ENCODE measurements at places on chromosomes 13 and 19. TPM values are rescaled to one million over a fixed set of nuclear protein-coding genes. Genes with fewer than 3 reads are reported as not detected.

GRCh38 chr19:6359568-6360341, 1.6 kb upstream of the CLPP start:
- DNase-seq = no peak
- peaks cover 14% of the 10 kb centered on the region for H3K4me1 ChIP-seq
- peak overlapping the region; percentile 63 for H3K4me3 ChIP-seq
- peaks cover 5% of the 10 kb centered on the region for H3K36me3 ChIP-seq
- H3K27ac ChIP-seq = no peak overlapping the region

GRCh38 chr13:112668924-112669323, 20.9 kb upstream of the ATP11A start:
- H3K27ac ChIP-seq = no peak overlapping the region
- H3K36me3 ChIP-seq = no peaks in the 10 kb centered on the region
- peaks cover 11% of the 10 kb centered on the region for H3K4me1 ChIP-seq
- no peak for DNase-seq
- H3K27me3 ChIP-seq = peaks cover 9% of the 10 kb centered on the region

- no peak for DNase-seq
- no peak overlapping the region for H3K4me3 ChIP-seq
- H3K27me3 ChIP-seq = no peaks in the 10 kb centered on the region
- peaks cover 3% of the 10 kb centered on the region for H3K4me1 ChIP-seq
- H3K36me3 ChIP-seq = peaks cover 2% of the 10 kb centered on the region
- no peak overlapping the region for H3K27ac ChIP-seq
These were observed 8.9 kb downstream of the ZNF541 start for GRCh38 chr19:47564081-47564480.

- H3K4me3 ChIP-seq = no peak overlapping the region
- H3K27ac ChIP-seq = no peak overlapping the region
- no peaks in the 10 kb centered on the region for H3K36me3 ChIP-seq
- peaks cover 3% of the 10 kb centered on the region for H3K4me1 ChIP-seq
- no peak for DNase-seq
These were observed 688.6 kb upstream of the SLITRK1 start for GRCh38 chr13:84570831-84571230.

DNA sequence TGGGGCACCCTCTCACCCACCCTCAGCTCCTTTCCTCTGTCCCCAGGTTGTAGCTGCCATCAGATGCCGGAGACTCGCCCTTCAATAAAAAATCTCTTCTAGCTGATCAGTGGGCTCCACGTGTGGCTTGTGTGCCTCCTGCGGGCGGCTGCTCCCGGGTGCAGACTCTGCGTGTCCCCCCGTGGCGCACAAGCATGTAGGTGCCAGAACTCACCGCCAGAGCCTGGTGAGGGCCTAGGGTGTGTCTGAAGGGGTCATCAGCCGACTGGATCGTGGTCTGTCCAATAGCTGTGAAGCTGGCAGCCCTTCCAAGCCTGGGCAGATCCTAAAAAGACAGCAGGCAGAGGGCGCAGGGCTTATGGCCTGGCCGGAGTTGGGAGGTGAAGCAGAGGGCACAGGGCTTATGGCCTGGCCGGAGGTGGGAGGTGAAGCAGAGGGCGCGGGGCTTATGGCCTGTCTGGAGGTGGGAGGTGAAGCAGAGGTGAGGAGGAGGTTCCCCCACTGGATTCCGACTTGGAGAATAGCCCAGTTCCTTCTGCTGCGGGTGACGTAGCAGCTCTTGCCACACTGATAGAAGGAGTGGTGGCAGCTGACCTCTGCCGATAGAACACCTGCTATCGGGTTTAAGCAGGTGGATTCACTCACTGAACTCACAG, 11.7 kb downstream of the NOP53 start:
- H3K36me3 ChIP-seq = peaks cover 11% of the 10 kb centered on the region
- peak overlapping the region; percentile 80 for H3K27ac ChIP-seq
- DNase-seq = no peak
- peaks cover 7% of the 10 kb centered on the region for H3K4me1 ChIP-seq
- H3K4me3 ChIP-seq = peak overlapping the region; percentile 31
- no peaks in the 10 kb centered on the region for H3K27me3 ChIP-seq

- peaks cover 10% of the 10 kb centered on the region for H3K4me1 ChIP-seq
- no peaks in the 10 kb centered on the region for H3K27me3 ChIP-seq
- DNase-seq = peak; percentile 76
- no peak overlapping the region for H3K4me3 ChIP-seq
These were observed 7.4 kb downstream of the ETHE1 start for GRCh38 chr19:43519436-43520088.

GRCh38 chr13:97648171-97648880, 214.4 kb downstream of the RAP2A start:
- no peak overlapping the region for H3K4me3 ChIP-seq
- no peak for DNase-seq
- no peaks in the 10 kb centered on the region for H3K36me3 ChIP-seq
- no peak overlapping the region for H3K27ac ChIP-seq

Gene NAPSA
- total RNA-seq = 0.99 TPM

GRCh38 chr19:38989066-38989605, 13.6 kb upstream of the FBXO17 start:
- H3K4me1 ChIP-seq = no peaks in the 10 kb centered on the region
- H3K27ac ChIP-seq = no peak overlapping the region
- DNase-seq = no peak
- no peak overlapping the region for H3K4me3 ChIP-seq
- H3K27me3 ChIP-seq = peaks cover 34% of the 10 kb centered on the region

DNA sequence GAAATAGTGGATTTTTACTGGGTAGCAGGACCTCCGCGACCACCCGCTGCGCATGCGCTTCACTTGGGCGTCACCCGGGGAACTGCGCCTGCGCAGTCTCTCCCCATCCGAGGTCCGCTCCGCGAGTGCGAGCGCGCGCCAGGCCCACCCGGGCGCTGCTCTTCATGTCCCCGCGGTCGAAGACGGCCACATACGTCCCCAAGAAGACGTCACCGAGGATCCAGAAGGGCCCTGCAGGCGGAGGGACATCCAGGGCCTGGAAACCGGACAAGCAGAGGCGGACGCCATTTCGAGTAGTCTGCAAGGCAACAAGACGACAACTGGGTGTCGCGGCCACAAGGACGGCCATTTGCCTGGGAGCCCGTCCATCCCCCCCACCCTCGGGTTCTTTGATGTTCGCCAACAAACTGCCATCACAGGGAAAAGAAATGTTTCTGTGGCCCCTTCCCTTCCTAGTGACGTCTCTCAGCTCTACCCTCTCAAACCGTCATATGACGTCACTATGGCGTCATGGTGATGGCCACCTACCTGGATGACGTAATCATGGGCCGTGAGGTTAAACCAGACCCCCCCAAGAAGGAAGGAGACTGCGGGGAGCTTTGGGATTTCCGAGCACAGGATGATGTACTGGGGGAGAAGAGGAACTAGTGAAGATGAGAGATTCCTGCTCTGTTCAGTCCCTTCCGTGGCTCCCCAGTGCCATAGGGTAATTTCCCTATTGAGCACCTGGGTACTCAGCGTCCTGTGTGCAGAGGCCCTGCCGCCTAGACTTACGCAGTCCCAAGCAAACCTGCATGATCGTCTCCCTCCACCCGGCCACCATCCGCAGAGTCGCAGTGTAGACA, 6.7 kb downstream of the NAPSA start:
- H3K36me3 ChIP-seq = no peaks in the 10 kb centered on the region
- no peaks in the 10 kb centered on the region for H3K27me3 ChIP-seq
- peak overlapping the region; percentile 92 for H3K4me3 ChIP-seq
- H3K27ac ChIP-seq = peak overlapping the region; percentile 95
- peaks cover 26% of the 10 kb centered on the region for H3K4me1 ChIP-seq
- peak; percentile 70 for DNase-seq

DNA sequence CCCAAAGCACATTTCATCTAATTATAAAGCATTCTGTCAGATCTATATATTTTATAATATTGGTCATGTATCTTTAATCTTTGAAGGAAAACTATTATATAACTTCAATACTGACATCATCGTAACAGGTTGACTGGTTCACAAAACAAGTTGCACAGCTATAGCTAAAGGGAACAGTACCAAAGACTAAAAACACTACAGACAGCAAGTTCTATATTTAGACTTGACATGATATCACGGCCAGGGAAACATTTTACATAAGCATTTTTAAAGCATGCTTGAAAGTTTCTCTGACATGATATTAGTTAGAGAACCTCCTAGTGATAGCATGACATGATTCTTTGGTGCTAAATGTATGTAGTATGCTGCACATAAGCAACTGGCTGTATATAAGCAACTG, 182.5 kb downstream of the NDFIP2 start:
- no peaks in the 10 kb centered on the region for H3K4me1 ChIP-seq
- no peaks in the 10 kb centered on the region for H3K36me3 ChIP-seq
- H3K27me3 ChIP-seq = peaks cover 17% of the 10 kb centered on the region
- no peak for DNase-seq
- no peak overlapping the region for H3K4me3 ChIP-seq

GRCh38 chr19:23343434-23344010, 51.7 kb downstream of the ZNF91 start:
- H3K4me1 ChIP-seq = no peaks in the 10 kb centered on the region
- DNase-seq = no peak
- no peaks in the 10 kb centered on the region for H3K27me3 ChIP-seq
- H3K4me3 ChIP-seq = no peak overlapping the region
- peaks cover 11% of the 10 kb centered on the region for H3K36me3 ChIP-seq

Gene GPR108
- total RNA-seq = 55.5 TPM

- DNase-seq = no peak
- H3K27ac ChIP-seq = peak overlapping the region; percentile 32
- peaks cover 2% of the 10 kb centered on the region for H3K36me3 ChIP-seq
- no peaks in the 10 kb centered on the region for H3K27me3 ChIP-seq
- peaks cover 38% of the 10 kb centered on the region for H3K4me1 ChIP-seq
These were observed 25.6 kb downstream of the MLLT1 start for GRCh38 chr19:6253954-6254733.

DNA sequence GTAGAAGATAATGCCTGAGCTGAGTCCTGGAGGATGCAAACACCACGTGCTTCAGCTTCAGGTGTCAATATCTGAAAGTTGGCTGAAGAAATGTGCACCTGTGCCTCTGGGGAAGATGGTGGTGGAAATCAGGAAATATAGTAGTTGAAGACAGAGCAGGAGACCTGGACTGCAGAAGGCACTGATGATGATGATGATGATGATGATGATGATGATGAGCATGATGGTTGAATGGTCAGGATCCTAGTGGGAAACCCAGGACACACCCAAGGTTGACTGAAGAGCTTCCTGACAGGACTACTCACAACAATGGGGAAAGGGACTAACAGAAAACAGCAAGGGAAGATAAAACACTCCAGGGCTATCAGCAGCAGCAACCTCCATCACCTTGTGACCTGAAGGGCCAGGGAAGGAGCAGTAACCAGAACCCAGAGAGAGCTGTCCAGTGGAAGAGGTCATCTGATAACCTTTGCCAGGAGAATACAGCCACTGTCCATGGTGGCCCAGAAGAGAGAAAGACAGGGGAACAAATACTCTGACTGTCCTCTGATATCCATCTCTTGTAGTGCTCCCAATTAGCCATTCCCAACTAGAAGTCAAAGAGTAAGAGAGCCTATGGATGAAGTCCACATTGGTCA, 170.3 kb downstream of the TSHZ3 start:
- no peak overlapping the region for H3K4me3 ChIP-seq
- H3K27ac ChIP-seq = no peak overlapping the region
- no peaks in the 10 kb centered on the region for H3K4me1 ChIP-seq
- no peaks in the 10 kb centered on the region for H3K36me3 ChIP-seq

Gene EBI3
- not detected for total RNA-seq

DNA sequence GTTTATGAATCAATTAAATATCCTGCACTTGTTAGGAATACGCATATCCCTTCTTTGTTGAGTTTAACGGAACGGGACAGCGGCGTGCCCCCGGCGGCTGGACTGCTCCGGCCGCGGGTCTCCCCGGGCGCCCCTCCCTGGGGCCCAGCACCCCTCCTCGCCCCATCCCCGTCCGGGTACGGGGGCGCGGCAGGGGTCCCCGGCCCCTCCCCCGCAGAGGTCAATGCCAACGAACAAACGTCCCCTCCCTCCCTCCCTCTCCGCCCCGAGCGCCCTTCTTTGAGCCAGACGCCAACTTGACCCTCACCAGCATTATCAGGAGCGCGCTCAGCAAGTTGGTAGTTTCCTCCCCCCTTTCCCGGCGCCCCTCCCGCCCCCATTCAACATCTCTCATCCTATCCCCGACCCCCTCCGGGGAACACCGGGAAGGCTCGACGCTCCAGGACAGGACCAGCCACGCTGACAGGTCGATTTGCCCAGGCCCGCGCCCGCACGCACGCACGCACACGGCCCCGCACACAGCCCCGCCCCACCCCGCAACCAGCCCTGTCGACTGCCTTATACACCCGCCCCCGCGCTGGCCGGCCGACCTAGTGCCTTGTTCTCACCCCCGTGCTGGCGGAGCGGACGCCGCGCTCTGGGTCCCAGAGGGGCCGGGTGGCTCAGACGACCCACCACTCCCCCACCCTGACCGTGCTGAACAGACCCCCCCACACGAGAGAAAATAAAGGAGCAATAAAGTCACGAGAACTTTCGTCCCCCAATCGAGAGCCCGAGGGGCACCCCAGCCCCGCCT, 5.0 kb downstream of the LYL1 start:
- no peak for DNase-seq
- peaks cover 7% of the 10 kb centered on the region for H3K27me3 ChIP-seq
- H3K27ac ChIP-seq = no peak overlapping the region
- H3K4me1 ChIP-seq = peaks cover 44% of the 10 kb centered on the region
- peak overlapping the region; percentile 93 for H3K4me3 ChIP-seq

- peaks cover 69% of the 10 kb centered on the region for H3K27me3 ChIP-seq
- H3K36me3 ChIP-seq = peaks cover 16% of the 10 kb centered on the region
- H3K4me3 ChIP-seq = peak overlapping the region; percentile 41
These were observed 143.9 kb upstream of the ZNF536 start for GRCh38 chr19:30228113-30228834.

GRCh38 chr19:36709423-36709822, 22.0 kb downstream of the ZNF567 start:
- DNase-seq = no peak
- H3K27ac ChIP-seq = no peak overlapping the region
- H3K27me3 ChIP-seq = no peaks in the 10 kb centered on the region
- no peaks in the 10 kb centered on the region for H3K4me1 ChIP-seq
- H3K36me3 ChIP-seq = peaks cover 10% of the 10 kb centered on the region

Gene SOX1
- not detected for total RNA-seq

Gene FSD1
- 1.5 TPM for total RNA-seq

Gene SIGLEC9
- 4.8 TPM for total RNA-seq

Gene CATSPERD
- not detected for total RNA-seq

Gene NXNL1
- not detected for total RNA-seq

GRCh38 chr19:13417054-13417453, 89.2 kb downstream of the CACNA1A start:
- H3K27me3 ChIP-seq = peaks cover 11% of the 10 kb centered on the region
- H3K27ac ChIP-seq = no peak overlapping the region
- H3K4me3 ChIP-seq = no peak overlapping the region

Gene MTRF1
- total RNA-seq = 17.7 TPM

DNA sequence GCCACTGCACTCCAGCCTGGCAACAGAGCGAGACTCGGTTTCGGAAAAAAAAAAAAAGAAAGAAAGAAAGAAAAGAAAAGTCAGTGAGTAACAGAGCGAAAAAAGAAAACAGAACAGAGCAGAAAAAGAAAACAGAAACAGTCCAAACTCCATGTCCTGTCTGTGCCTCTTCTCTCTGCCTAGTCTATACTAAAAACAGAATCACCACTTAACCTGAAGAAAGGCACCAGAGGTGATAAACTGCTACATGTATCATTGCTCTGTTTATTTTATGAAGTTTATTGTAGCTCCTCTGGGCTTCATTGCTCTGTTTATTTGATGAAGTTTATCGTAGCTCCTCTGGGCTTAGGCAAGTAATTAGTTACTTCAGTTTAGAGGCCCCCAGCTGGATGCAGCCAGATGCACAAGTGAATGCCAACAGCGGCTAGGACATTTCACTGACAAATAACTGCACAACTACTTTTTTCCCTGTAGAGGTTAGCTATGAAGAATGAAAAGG, 39.2 kb downstream of the TBC1D4 start:
- H3K4me3 ChIP-seq = no peak overlapping the region
- no peak overlapping the region for H3K27ac ChIP-seq
- H3K36me3 ChIP-seq = no peaks in the 10 kb centered on the region
- no peaks in the 10 kb centered on the region for H3K4me1 ChIP-seq
- no peak for DNase-seq
